Stimulated activated CD4-positive, alpha-beta T cell treated with anti-CD3 and anti-CD28 coated beads, TNF-alpha, amount 100 ng/mL, for 24 hours (primary cell): ENCODE measurements at places on chromosomes 13 and 19.

DNA sequence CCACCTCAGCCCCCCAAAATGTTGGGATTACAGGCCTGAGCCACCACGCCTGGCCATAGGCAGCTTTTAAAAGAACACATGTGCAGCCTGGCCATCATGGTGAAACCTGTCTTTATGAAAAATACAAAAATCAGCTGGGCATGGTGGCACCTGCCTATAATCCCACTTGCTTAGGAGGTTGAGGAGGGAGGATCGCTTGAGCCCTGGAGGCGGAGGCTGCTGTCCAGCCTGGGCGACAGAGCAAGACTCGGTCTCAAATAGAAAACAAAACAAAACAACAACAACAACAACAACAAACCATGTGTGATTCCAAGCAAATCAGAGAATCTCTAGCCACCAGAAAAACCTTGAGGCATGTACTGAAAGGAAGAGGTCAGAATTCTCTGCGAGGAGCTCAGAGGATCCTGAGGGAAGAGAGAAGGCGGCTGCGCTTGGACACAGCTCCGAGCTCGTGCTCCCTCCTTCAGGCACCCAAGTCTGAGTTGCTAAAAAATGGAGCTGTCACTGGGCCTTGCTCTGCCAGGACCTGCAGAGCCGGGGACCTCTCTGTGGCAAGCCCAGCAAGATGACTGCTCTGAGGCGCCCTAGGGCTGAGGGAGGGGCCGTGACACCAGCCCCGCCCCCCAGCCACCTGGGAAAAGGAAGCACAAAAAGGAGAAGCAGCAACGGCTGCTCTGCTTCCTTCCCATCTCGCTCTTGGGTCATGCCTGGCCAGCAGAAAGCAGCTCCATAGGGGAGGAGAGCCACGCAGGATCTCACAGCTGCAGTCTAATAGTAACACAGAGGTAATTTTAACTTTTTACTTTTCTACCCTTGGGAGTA, at the start of gene ARL11:
TSS of gene ARL11 (plus strand) at position 677 of the 822 bp plus-strand sequence. CDS start 1,941 bp downstream, outside the sequence.
- peak; percentile 62 for DNase-seq

- no peak for DNase-seq
Observed at GRCh38 chr19:41621654-41622053, 5.2 kb downstream of the CEACAM4 start.

DNA sequence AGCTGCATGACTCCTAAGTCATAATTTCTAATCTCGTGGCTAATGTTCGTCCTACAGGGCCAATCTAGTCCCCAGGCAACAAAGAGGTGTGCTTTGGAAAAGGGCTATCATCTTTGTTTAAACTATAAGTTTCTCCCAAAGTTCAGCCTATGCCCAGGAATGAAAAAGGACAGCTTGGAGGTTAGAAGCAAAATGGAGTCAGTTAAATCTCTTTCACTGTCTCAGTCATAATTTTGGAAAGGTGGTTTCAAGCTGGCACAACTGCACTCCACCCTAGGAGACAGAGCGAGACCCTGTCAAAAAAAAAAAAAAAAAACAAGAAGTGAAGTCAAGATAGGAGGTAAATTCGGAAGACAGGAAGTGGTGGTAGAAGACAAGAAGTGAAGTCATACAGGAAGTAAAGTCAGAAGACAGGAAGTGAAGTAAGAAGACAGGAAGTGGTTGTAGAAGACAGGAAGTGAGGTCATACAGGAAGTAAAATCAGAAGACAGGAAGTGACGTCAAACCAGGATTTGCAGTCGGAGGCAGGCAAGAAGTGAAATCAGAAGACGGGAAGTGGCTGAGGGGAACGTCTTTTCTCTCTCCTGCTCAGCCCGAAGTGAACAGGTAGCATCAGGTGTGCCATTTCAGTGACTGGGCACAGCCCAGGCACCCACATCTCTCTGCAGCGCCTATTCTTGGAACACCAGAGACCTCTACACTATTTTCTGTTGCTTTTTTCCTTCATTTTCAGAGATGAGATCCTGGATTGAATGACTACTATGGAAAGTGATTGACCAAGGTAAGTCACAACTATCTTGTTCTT, 32.2 kb downstream of the GP6 start:
- DNase-seq = peak; percentile 8

- DNase-seq = no peak
Observed at GRCh38 chr13:113053376-113053775, 52.2 kb upstream of the F7 start.

DNA sequence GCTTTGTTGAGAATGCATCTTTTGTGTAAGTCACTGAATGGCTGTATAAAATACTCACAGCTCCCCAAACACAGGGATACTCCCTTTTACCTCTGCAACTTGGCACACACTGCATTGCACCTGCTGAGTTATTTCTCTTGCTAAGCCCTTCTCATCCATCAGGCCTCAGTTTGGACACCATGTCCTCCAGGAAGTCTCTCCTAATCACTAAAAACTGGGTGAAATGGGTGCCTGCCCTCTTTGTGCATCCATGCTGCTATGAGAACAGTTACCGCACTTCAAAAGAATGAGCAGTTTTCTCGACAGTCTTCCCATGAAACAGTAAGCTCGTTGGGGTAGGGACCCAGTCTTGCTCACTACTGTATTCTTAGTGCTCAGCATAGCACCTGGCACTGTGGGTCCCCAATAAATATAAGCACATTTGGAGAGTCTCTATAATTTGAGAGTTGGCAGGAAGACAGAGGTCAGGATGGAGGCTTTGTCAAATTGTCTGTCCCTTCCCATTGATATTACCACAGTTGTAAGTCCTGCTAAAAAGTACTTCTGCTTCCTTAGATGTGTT, 4.6 kb upstream of the SLC25A30 start:
- no peak for DNase-seq

DNA sequence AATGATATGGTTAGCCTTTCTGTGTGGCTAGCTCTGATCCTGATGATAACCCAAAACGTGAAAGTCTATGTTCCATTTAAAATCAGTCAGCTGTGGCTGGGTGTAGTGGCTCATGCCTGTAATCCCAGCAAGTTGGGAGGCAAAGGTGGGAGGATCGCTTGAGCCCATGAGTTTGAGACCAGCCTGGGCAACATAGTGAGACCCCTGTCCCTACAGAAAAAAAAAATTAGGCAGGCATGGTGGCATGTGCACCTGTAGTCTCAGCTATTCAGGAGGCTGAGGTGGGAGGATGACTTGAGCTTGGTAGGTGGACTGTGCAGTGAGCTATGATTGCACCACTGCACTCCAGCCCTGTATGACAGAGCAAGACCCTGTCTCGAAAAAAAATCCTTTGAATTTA, 1.1 kb upstream of the EID2B start:
- DNase-seq = no peak

GRCh38 chr13:77492982-77493381, 42.5 kb upstream of the SCEL start:
- DNase-seq = no peak

DNA sequence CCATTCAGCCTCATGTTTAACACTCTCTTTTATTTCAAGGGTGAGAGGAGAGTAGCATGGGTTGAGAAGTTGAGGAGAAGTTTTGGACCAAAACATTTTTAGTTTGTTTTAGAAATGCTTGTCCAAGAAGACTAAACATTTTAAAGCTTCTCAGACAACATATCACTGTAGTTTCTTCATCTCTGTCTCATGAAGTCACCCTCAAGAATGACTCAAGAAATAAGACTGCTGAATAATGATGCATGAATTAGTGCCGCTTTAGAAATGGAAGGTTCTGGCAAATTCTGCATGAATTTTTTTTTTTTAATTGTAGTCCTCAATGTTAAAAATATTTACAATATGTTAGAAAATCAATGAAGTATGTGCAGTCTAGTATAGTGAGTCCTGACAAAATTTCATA, 422.7 kb upstream of the ARGLU1 start:
- no peak for DNase-seq

DNA sequence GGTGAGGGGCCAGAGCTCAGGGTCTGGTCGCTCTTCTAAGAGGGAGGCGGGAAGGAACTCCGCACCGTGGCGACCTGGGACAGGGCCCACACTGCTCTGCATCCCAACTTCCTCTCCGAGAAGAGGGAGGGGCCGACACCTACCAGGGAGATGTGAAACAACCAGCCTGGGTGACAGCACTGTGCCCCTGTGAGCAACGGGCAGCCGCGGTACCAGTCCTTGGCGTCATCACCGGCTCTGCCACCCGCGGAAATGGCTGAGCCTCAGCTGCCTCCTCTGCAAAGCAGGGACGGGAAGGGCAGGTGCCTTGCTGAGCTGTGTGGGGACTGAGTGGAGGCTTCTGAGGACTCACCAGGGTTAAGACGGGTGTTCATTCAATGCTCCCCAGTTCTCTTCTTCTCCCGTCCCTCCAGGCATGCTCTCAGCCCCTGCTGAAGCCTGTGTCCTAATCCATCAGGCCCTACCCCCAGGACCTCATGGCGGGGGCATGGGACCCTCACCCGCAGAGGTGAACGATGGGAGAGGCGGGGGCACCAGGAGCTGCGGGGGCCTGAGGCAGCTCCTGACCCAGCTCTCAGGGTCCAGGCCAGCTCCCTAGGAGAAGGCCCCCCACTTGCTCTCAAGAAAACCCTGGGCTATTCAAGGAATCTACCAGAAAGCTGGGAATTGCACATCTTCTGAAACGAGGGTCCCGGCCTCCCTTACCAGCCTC, 9.3 kb downstream of the ZNF787 start:
- peak; percentile 46 for DNase-seq

GRCh38 chr13:114109641-114110041, 22.8 kb downstream of the RASA3 start:
- no peak for DNase-seq

DNA sequence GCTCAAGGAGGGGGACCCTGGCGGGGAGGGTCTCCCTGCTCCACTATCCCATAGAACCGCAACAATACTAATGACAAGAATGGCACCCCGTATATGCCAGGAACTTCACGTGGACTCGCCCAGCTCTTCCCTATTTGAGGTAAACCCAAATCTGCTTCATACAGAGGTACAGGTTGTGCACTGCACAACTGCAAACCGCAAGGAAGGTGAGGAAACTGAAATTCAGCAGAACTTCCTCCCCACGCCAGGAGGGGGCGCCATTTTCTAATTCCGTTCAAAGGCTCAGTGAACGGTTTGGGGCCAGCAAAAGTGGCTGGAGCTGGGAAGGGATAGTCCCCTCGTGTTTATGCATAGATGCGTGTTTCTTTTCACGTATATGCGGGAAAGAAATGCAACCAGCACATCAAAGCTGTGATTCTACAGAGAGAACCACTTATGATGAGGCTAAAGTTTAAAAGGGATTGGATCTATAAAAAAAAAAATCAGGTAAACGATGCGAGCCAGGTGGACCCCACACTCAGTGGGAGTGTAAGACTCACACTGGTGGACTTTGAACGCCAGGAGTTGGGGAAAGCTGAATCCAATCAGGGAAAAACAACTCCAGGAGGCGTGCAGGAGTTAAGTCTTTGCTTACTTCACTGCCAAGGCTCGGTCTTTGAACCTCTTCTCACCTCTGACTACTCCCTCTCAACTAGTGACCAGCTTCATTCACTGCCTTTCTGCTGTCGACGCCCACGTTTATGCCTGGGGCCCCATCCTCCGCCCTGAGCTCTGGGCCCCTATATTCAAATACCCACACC, 20.3 kb downstream of the C19orf81 start:
- peak; percentile 38 for DNase-seq

DNA sequence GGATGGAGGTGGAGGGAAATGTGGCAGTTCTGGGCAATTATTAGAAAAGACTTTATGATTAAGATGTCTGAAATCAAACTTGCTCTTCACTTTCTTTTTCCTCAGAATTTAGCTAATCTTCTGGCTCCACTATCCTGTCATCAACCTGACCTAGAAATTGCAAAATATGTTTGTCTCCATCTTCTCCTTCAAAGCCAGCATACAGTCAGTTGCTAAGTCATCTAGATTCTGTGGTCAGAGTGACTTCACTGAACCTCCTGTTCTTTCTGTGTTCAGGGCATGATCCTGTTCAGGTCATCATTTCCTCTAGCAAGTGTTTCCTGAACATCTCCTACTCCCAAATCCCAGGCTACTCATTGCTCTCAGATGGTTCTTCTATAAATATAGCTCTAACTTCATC, 10.8 kb upstream of the CCNA1 start:
- DNase-seq = no peak

DNA sequence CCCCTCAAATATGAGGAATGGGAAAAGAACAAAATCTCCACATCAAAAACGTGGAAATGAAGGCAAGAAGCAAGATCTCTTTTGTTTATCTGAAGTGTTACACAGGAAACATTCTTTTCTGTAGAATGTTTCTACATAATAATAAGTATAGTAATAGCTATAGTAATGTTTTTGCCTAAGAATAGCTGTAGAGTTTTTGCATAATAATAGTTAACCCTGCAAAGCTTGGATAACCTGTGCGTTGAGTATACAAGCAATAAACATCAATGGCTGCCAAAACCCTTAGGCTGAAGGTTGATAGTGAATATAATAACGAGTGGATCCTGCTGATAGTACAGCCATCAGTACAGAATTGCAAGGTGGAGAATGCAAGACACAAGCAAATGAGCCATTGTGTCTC, 11.1 kb upstream of the LILRA5 start:
- DNase-seq = no peak

DNA sequence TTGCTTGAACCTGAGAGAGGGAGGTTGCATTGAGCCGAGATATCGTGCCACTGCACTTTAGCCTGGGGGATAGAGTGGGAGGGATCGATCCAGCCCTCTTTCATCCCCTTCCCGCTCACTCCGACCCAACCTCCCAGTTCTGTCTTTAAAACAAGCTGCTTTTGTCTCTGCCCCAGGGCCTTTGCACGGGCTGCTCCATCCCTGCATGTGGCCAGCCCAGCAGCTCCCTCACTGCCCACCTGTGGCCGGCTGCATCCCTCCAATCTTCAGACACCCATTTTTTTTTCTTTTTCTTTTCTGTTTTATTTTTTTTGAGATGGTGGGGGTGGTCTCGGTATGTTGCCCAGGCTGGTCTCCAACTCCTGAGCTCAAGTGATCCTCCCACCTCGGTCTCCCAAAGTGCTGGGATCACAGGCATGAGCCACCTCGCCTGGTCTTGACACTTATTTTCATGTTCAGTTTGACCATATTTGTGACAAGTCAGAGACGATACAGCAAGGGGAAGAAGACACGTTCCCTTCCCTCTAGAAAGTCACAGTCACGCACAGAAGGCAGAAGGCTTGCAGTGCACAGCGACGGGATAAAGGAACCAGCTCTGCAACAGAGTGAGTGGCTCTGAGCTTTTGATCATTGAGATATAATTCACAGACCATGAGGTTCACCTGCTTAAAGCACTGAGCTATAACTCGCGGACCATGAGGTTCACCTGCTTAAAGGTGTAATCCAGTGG, 31.8 kb downstream of the EFNA2 start:
- DNase-seq = no peak
